ENCODE measurements at places on chromosomes 7 and 10. TPM values are rescaled to one million over a fixed set of nuclear protein-coding genes. Genes with fewer than 3 reads are reported as not detected.
A peak's percentile ranks its signal among the peaks of the same experiment; 100 is the strongest.

DNA sequence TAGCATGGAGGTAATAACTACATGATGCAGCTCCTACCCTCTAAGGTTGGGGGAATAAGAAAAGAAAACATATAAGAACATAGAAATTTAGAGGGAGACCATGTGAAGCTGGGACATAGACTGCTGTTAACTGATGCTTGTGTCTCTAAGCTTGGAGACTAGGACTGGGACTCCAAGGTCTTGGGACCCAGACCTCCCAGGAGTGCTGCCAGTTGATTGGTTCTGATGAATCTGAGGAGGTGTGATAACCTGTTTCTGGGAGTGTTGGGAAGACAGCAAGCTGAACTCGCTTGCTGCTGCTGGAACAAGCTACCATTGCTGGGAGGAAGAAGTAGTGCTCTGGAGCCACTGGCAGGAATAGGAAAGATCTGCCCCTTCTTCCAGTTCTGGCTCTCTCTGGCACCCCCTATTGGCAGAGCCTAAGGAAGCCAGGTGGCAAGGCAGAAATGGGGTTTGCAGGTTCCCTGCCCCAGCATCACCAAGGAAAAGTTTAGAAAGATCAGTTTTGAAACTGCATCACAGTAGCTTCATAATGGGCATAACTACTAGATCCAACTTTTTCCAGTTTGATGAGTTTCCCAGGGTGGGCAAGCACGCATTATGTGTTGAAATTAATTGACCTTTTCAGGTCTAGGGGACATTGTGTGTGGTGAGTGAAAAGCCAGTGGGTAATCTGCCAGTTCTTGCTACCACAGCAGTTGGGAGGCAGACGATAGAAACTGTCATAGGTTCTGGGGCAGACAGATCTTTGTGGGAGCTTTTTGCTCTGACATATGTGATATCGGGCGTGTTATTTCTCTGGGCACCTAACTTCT is 140.7 kb downstream of the SND1 start:
- H3K36me3 ChIP-seq, result peaks cover 4% of the 10 kb centered on the region
- peak; percentile 51 for DNase-seq
- no peak overlapping the region for H3K27ac ChIP-seq
- no peaks in the 10 kb centered on the region for H3K27me3 ChIP-seq
- H3K4me1 ChIP-seq, result peaks cover 22% of the 10 kb centered on the region

DNA sequence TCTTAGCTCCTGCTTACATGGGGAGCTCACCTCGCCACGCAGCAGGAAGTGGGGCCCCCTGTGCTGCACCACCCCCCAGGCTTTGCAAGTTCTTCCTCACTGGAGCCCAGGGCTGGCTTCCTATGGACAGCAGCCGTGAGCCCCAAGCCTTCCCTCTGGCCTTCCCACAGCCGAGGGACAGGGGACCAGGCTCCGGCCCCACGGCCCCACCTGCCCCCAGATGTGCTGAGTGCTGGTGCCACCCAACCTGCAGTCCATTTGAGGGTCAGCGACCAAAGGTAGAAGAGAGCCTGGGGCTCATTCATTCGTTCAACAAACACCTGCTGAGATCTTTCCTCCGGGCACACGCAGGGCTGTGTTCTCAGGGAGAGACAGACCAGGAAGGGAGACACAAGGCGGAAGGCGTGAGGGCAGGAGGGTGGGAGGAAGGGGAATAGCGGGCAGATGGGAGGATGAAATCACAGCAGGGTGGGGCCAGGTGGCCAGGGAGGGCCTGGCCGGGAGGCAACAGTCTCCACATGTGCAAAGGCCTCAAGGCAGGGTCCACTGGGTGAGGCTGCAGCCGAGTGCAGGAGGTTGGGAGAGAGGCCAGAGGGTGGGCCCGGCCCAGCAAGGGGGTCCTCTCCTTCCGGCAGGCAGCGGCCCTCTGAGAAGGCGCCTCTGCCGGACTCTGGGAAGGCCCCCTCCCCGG is 100.1 kb downstream of the FOXL3 start:
- peak; percentile 4 for DNase-seq
- H3K4me1 ChIP-seq, result no peaks in the 10 kb centered on the region
- H3K27ac ChIP-seq, result no peak overlapping the region
- H3K27me3 ChIP-seq, result no peaks in the 10 kb centered on the region

GRCh38 chr7:111094419-111094818 is 3.5 kb downstream of the LRRN3 start:
- peaks cover 50% of the 10 kb centered on the region for H3K4me1 ChIP-seq
- H3K27ac ChIP-seq, result peak overlapping the region; percentile 83
- peak overlapping the region; percentile 76 for H3K4me3 ChIP-seq
- no peaks in the 10 kb centered on the region for H3K27me3 ChIP-seq
- DNase-seq, result no peak

DNA sequence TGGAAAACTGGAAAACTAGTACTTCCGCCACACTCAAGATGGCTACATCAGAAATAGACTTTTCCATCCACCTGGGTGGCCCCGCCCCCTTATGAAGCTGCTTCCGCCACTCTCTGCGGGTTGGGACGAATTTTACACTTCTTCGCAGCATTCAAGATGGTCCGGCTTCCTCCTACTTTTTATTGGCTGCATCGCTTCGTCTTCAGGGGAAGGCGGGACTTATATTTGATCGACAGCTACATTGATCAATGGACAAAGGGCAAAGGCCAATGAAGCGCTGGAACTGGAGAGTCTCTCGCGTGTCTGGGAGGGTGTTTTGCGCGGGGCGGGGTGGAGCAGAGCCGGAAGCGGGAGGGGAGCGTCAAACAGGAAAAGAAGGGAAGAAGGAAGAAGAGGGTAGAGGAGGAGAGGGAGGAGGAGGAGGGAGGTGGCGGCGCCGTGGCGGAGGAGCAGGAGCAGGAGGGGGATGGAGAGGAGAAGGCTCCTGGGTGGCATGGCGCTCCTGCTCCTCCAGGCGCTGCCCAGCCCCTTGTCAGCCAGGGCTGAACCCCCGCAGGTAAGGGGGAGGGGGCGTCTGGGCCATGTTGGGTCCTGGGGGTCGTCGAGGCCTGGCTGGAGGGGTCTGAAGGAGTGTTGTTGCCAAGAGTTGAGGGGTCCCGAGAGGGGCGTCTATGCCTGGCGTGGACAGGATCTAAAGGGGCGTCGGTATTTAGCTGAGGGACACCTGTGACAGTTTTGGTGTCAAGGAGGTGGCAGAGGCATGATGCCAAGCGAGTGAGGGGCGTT is at the start of gene WBP1L:
WBP1L (plus strand) TSS at position 361 of the 786 bp plus-strand sequence; CDS start at position 467, 106 bp downstream.
- H3K4me1 ChIP-seq, result peaks cover 41% of the 10 kb centered on the region
- peak; percentile 97 for DNase-seq
- no peaks in the 10 kb centered on the region for H3K27me3 ChIP-seq
- H3K4me3 ChIP-seq, result peak within 1 kb of the TSS; percentile 98

DNA sequence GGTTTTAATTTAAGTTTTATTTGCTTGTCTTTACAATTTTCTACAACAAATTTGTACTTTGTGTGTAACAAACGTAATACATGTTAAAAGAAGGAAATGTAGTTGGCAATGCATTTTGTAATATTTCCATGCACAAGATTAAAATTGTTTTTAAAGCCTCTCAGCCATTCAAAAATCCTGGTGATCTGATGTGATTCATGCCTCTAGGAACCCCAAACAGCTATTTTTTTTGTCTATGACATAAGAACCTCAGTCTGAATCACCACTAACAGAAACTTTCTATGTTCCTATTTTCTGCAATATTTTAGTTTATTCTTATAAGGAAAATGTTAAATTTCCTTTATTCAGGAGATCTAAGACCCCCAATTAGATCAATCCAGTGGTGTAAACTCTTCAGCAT is 183.1 kb upstream of the YAE1 start:
- no peak for DNase-seq
- peaks cover 13% of the 10 kb centered on the region for H3K27me3 ChIP-seq
- no peak overlapping the region for H3K4me3 ChIP-seq
- H3K4me1 ChIP-seq, result no peaks in the 10 kb centered on the region
- H3K36me3 ChIP-seq, result no peaks in the 10 kb centered on the region

GRCh38 chr7:1536743-1537534 is 6.4 kb downstream of the MAFK start:
- H3K4me3 ChIP-seq, result no peak overlapping the region
- peaks cover 21% of the 10 kb centered on the region for H3K4me1 ChIP-seq
- H3K27me3 ChIP-seq, result no peaks in the 10 kb centered on the region
- DNase-seq, result no peak

- no peak for DNase-seq
- no peaks in the 10 kb centered on the region for H3K36me3 ChIP-seq
- no peaks in the 10 kb centered on the region for H3K4me1 ChIP-seq
- H3K4me3 ChIP-seq, result no peak overlapping the region
- peaks cover 16% of the 10 kb centered on the region for H3K27me3 ChIP-seq
- no peak overlapping the region for H3K27ac ChIP-seq
Observed at GRCh38 chr7:45703373-45703821, 129.2 kb downstream of the ADCY1 start.

- peaks cover 19% of the 10 kb centered on the region for H3K4me1 ChIP-seq
- H3K27ac ChIP-seq, result peak overlapping the region; percentile 68
- H3K27me3 ChIP-seq, result no peaks in the 10 kb centered on the region
- peak; percentile 50 for DNase-seq
- H3K36me3 ChIP-seq, result no peaks in the 10 kb centered on the region
- peak overlapping the region; percentile 7 for H3K4me3 ChIP-seq
Observed at GRCh38 chr7:138882249-138882648, 84.3 kb upstream of the ATP6V0A4 start.

GRCh38 chr7:37483627-37484026 is 35.0 kb upstream of the ELMO1 start:
- H3K4me1 ChIP-seq, result no peaks in the 10 kb centered on the region
- H3K27ac ChIP-seq, result no peak overlapping the region
- no peak overlapping the region for H3K4me3 ChIP-seq
- no peaks in the 10 kb centered on the region for H3K36me3 ChIP-seq
- peaks cover 5% of the 10 kb centered on the region for H3K27me3 ChIP-seq

GRCh38 chr10:8054244-8054493 is 319 bp upstream of the GATA3 start:
- H3K27me3 ChIP-seq, result peaks cover 18% of the 10 kb centered on the region
- no peak for DNase-seq
- H3K4me3 ChIP-seq, result peak overlapping the region; percentile 99

GRCh38 chr10:106795619-106796018 is 368.9 kb downstream of the SORCS1 start:
- H3K4me3 ChIP-seq, result no peak overlapping the region
- no peaks in the 10 kb centered on the region for H3K36me3 ChIP-seq
- no peaks in the 10 kb centered on the region for H3K27me3 ChIP-seq
- H3K27ac ChIP-seq, result no peak overlapping the region
- DNase-seq, result no peak

- no peaks in the 10 kb centered on the region for H3K4me1 ChIP-seq
- DNase-seq, result no peak
- no peak overlapping the region for H3K27ac ChIP-seq
Observed at GRCh38 chr7:112089551-112089950, 116.6 kb downstream of the DOCK4 start.

Gene C7orf57
- 0.90 TPM for total RNA-seq

Gene SLC39A12
- not detected for total RNA-seq

Gene TET1
- total RNA-seq, result 0.53 TPM

- no peaks in the 10 kb centered on the region for H3K36me3 ChIP-seq
- peaks cover 8% of the 10 kb centered on the region for H3K4me1 ChIP-seq
- peaks cover 11% of the 10 kb centered on the region for H3K27me3 ChIP-seq
- no peak overlapping the region for H3K4me3 ChIP-seq
Observed at GRCh38 chr7:158374586-158374985, 213.0 kb downstream of the PTPRN2 start.

- no peaks in the 10 kb centered on the region for H3K27me3 ChIP-seq
- peaks cover 49% of the 10 kb centered on the region for H3K36me3 ChIP-seq
- DNase-seq, result no peak
- peaks cover 21% of the 10 kb centered on the region for H3K4me1 ChIP-seq
Observed at GRCh38 chr10:128096486-128097199, 29.6 kb downstream of the MKI67 start.

DNA sequence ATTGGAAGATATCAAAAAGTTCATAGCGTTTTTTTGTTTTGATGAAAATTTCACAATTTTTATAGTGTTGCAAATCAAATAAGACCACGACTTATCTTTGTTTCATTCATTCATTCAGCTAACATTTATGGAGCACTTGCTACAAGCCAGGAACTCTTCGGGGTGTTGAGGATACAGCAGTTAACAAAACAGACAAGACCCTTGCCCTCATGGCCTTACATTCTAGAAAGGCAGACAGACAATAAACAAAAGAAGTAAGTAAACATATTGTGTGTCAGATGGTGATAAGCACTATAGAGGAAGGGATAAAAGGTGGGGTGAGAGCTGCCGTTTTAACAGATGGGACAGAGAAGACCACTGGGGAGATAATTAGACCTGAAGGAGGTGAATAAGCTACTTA is 41.6 kb upstream of the GSAP start:
- H3K36me3 ChIP-seq, result no peaks in the 10 kb centered on the region
- H3K27me3 ChIP-seq, result no peaks in the 10 kb centered on the region
- DNase-seq, result no peak
- H3K27ac ChIP-seq, result no peak overlapping the region

Gene TRIP6
- 25.9 TPM for total RNA-seq

DNA sequence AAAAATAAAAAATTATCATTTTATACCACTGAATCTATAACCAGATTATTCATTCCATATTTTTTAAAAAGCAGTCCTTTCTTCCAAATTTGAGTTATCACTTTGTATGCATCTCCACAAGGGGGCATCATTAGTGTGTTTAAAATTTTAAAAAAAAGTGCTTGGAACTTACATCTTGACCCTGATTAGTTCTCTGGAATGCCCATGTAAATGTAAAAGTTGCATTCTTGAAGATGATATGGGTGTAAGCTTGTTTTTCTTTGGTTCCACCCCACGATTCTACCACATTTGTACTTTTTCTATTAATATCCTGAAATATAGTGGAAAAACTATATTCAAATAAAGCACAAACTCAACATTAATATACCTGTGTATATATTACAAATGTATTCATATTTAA is 144.9 kb downstream of the ELAPOR2 start:
- no peak overlapping the region for H3K4me3 ChIP-seq
- no peaks in the 10 kb centered on the region for H3K27me3 ChIP-seq
- H3K27ac ChIP-seq, result no peak overlapping the region
- DNase-seq, result no peak
- peaks cover 7% of the 10 kb centered on the region for H3K4me1 ChIP-seq
- no peaks in the 10 kb centered on the region for H3K36me3 ChIP-seq

DNA sequence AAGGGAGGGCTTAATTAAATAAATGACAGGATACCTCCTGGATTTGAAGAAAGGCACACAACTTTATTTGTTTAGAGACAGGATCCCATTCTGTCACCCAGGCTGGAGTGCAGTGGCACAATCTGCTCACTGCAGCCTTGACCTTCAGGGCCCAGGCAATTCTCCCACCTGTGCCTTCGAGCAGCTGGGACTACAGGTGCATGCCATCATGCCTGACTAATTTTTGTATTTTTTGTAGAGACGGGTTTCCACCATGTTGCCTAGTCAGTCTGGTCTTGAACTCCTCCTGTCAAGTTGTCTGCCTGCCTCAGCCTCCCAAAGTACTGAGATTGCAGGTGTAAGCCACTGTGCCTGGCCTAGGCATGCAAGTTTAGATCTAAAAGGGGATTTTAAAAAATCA is 272.7 kb upstream of the MBL2 start:
- H3K36me3 ChIP-seq, result no peaks in the 10 kb centered on the region
- no peak overlapping the region for H3K27ac ChIP-seq
- no peaks in the 10 kb centered on the region for H3K27me3 ChIP-seq
- H3K4me1 ChIP-seq, result no peaks in the 10 kb centered on the region

Gene AZGP1
- not detected for total RNA-seq

Gene PDK4
- total RNA-seq, result not detected

- no peaks in the 10 kb centered on the region for H3K4me1 ChIP-seq
- peaks cover 32% of the 10 kb centered on the region for H3K36me3 ChIP-seq
- no peak overlapping the region for H3K4me3 ChIP-seq
- no peak for DNase-seq
- H3K27me3 ChIP-seq, result no peaks in the 10 kb centered on the region
Observed at GRCh38 chr7:6654842-6655610, 17.9 kb downstream of the ZNF316 start.
